ENCODE measurements at places on chromosomes 11 and 22. TPM values are rescaled to one million over a fixed set of nuclear protein-coding genes. Genes with fewer than 3 reads are reported as not detected.

The SYT13 gene
- not detected for total RNA-seq

The APOBEC3B gene
- 6.7 TPM for total RNA-seq

The SYT9 gene
- total RNA-seq = not detected

The OR8D4 gene
- total RNA-seq = not detected

- no peak for DNase-seq
Measured at GRCh38 chr11:120057028-120057330, 80.9 kb downstream of the TRIM29 start.

DNA sequence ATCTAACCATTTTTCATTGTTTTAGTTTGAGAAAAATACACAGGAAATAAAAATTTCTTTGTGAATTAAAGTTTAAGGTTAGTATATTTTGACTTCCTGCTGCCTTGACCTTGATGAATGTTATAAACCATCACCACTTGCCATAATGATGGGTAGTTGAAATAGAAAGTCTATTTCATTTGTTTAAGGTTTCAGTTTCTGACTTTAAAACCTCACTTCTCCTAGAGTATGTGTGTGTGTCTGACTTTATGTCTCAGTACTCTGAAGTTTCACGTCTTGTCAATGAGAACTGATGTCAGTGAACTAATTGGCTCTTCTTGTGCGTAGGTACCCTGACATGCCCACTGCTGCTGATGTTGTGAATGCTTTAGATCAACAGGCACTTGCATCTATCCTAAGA, 188.2 kb downstream of the METTL15 start:
- DNase-seq = no peak

GRCh38 chr22:44091021-44091721, 67.1 kb downstream of the PARVB start:
- DNase-seq = no peak

DNA sequence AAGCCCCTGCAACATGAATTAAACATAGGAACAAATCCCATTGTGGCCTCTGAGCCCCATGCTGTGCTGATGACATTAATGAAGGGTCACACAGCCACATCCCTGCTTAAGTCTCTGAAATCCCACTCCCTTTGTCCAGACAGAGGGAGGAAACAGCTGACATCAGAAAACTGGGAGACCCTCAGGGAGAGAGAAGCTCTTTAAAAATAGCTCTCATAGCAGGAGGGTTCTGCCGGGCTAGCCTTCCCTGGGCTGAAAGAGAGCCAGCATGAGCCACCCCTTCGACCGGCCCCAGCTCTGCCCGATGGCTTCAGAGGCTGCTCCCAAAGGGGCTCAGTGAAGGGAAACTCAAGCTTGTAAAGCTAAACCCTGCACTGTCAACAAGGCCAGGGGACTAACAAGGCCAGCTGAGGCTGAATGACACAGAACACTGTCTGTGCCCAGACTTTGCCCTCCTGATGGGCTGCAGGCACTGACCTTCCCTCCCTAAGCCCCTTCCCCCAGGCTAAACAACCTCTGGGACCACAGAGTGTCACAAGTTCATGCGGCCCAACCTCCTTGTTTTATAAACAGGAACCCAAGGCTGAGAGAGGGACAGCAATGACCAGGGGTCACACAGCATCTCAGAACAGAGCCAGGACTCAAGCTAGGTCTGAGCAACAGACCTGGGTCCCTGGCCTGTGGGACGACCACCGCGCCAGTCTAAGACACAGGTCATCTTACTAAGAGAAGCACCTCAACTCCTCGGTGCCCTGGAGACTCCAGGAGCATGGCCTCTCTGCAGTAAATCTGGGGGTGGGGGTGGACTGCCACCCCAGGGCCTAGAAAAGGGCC, 163.8 kb downstream of the CHST1 start:
- DNase-seq = no peak

DNA sequence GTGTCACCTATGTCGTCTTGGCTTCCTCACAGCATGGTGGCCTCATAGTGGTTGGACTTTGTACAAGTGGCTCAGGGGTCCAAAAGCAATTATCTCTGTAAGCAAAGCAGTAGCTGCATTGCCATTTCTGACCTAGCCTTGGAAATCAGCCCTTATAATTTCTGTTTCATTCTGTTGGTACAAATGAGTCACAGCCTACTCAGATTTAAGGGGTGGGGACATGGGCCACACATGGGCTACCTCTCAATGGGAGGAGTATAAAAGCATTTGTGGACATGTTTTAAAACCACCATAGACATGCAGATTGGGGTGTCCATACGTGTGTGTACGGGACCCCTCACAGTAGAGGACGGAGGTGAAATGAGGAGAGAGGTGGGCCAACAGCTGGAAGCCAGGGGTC, 41.6 kb downstream of the CHRDL2 start:
- DNase-seq = no peak

Data from CD8-positive, alpha-beta memory T cell (primary cell).